ENCODE measurements at places on chromosomes 13 and 19.

DNA sequence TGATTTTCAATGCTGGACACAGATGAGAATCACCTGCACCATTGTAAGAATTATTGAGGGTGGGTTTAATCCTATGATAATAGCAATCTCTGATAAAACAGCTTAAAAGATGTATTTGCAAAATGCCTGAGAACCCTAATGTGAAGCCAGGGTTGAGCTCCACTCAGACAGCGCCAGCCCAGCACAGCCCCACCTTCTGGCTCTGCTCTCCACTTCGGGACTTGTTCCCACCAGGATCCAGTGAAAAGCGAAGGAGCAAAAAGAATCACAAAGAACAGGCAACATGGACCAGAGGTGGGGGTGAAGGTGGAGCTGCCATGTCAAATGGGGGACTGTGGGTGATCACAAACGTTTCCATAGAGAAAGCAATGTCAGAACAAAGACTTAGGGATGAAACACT, 18.6 kb upstream of the ZNF816 start:
- no peak for DNase-seq

- DNase-seq: no peak
These were observed 5.8 kb downstream of the DAZAP1 start for GRCh38 chr19:1412995-1413800.

GRCh38 chr19:18419699-18420460, 682 bp downstream of the SSBP4 start:
- no peak for DNase-seq

DNA sequence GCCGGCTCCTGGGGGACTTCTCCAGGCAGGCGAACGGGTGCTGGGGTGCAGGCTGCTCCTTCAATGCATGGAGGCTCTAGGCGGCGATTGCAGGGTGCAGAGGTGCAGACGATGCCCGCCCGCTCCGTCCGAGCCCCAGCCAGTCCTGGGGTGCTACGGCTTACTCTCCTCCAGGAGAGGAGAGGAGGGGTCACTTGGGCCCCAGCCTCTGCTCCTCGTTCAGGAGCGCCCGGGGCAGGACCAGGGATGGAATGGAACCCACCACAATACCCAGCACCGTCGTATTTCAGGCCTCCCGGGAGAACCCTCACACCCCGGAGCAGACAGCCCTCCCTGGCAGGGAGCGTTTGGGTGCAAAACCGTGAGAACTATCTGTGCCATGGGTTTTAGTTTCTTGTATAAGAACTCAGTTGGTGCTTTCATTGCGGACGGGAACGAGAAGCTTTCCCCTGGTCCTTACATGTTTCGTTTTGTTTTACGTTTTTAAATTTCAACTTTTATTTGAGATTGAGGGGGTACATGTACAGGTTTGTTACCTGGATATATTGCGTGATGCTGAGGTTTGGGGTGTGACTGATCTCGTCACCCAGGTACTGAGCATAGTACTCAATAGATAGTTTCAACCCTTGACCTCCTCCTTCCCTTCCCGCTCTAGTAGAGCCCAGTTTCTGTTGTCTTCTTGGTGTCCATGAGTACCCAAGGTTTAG, 46.8 kb downstream of the ARHGEF18 start:
- no peak for DNase-seq

DNA sequence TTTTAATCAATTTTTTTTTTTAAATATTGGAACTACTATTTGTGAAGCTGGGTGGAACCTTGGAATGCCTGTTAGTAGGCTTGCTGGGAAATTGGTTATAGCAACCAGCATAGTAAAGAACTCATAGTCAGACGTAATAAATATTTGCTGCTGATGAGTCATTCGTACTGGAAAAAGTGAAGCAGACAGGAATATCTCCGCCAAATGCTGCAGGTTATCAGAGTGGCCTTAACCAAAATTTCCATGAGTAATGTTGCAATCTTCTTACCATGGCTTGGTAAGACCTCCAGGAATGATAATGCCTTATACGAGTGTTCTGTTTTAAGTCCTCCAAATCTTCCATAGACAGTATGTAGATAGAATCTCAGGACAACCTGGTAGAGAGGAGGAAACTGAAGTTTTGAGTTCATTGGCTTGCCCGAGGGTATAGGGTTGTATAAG, 34.2 kb downstream of the MBNL2 start:
- no peak for DNase-seq

DNA sequence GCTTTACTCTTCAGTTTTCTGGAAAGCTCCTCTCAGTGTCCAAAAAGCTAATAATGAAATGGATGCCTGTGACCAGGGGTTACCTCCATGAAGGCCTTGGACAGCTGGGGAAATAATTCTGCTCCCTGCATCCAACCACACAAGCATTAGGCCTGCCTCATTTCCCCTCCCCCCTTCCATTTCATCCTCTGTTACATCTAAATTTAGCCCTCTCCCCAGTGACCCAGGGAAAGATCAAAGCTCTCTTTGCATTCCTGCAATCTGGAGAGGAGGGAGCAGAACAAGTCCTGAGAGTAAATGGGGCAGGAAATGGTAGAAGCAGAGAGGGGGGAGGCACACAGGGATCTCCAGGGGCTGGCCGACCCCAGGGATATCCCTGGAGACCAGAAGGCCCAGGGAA, 452.7 kb downstream of the TSHZ3 start:
- DNase-seq: no peak

DNA sequence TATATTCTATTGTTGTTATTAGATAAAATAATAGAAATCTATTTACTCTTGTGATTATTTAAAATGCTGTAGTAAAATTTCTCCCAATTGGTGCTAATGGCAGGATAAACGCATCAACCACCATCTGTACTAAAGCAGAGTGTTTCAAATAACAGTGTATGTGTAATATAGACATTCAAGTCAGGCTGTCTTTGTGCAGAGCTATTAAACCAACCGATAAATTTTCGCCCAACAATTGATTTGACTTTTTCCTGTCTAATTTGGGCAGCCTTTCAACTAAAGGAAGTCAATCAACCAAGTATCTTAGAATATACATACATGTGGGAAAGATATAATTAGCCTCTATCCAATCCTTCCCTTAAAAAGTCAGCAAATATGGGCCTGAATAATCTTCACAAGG, 5.8 kb downstream of the AMER2 start:
- DNase-seq: no peak

- no peak for DNase-seq
These were observed 21.9 kb downstream of the PCDH17 start for GRCh38 chr13:57653229-57653989.

- DNase-seq: no peak
These were observed 246.2 kb downstream of the GPC6 start for GRCh38 chr13:93472814-93473296.

DNA sequence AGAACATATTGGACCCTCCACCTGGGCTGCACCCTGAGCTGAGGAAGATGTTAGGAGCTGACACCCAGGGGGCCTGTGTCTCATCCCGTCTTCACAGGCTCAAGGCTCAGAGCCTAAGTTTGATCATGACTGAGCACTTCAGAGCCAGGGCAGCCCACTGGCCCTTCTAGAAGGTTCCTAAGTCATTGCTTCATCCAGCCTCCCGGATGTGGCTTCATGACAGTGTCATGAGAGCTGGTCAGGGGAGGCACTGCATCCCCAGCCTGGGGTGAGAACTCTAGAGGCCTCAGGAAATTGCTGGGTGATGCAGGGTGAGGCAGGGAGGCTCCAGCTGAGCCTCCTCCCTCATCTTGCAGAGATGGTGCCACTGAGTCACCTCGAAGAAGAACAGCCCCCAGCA, 24.9 kb upstream of the PIK3R2 start:
- DNase-seq: no peak

Measured in LNCaP clone FGC (cell line).